ENCODE measurements at places on chromosomes 4 and X.

GRCh38 chr4:20641976-20642375 lies 58.3 kb upstream of the PACRGL start:
- DNase-seq = no peak

GRCh38 chr4:85659610-85660218 lies 184.8 kb downstream of the ARHGAP24 start:
- no peak for DNase-seq

- DNase-seq = no peak
Observed at GRCh38 chrX:9153300-9153699, 119.4 kb upstream of the FAM9B start.

DNA sequence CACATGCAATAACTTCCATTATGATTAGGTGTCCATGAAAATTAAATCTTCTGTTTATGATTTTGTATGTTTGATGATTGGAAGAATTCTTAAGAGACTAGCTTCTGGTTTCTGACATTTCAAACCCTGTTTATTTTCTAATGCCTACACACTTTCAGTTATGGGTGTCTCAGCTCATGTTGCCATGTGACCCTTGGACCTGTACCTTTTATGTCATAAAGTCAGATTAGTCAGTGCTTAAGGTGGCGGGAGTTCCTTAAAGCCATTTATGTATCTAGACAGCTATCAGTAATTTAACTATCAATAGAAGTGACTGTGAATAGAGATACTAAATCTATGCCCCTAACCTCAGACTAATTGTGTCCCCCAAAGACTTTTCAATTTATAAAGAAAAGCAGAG lies 155.6 kb downstream of the GBA3 start:
- DNase-seq = no peak

DNA sequence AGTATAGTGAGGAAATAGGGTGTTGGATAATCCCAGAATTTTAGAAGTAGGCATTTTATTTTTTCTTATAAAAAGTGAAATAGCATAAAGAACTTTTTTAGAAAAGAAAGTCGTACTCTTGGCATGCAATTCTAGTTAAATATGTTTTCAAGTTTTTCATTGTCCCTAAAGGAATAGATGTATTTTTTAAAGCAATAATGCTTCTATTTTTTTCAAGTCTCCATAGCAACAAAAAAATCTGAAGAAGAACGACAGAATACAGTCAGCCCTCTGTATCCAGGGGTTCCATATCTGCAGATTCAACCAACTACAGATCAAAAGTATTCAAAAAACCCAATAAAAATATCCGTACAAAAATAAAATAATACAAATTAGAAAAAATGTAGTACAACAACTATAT lies 538.2 kb downstream of the GLUD2 start:
- no peak for DNase-seq

Data from stimulated activated CD8-positive, alpha-beta memory T cell treated with anti-CD3 and anti-CD28 coated beads, Interleukin-12 subunit alpha, Interleukin-12 subunit beta, amount 100 ng/mL, for 1 hour (primary cell).